Upper lobe of right lung (tissue), 1 donor: ENCODE measurements at places on chromosomes 7 and 10.

DNA sequence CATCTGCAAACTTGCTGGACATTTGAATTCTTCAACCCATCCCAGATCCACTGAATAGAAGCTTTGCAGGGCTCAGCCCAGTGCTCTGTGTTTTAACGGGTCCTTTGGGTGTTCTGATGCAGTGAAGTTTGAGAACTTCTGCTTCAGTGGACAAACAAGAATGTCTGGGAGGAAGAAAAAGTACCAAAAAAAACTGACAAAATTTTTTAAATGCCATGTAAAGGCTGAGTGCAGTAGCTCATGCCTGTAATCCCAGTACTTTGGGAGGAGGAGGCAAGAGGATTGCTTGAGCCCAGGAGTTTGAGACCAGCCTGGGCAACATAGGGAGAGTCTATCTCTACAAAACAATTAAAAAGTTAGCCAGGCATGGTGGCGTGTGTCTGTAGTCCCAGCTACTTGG is 51.8 kb upstream of the FRMD4A start:
- no peak for DNase-seq

DNA sequence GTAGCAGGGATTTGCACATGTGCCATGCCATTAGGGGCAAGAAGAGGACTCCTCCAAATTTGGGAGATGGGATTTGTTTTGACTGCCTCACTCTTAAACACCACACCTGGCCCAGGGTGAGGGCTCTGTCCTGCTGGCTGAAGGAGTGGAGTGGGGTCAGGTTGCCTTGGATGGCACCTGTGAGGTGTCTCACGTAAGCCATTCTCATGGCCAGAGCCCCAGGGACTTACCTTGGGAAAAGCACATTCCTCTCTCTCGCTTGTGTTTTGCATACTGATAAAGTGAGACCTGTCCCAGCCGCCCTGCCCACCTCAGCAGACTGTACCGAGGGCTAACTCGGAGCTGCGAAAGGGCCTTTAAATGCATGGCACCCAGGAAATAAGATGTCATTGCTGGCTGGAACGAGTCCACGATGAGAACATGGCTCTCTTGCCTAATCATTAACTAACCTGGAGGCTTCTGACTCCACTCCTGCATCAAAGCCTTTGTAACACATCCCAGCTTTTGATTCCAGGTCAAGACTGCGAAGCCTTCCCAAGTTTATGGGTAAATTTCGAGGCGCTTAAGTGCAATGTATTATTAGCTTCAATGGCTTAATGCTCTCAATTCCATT is 184.0 kb upstream of the RNF32 start:
- no peak for DNase-seq

DNA sequence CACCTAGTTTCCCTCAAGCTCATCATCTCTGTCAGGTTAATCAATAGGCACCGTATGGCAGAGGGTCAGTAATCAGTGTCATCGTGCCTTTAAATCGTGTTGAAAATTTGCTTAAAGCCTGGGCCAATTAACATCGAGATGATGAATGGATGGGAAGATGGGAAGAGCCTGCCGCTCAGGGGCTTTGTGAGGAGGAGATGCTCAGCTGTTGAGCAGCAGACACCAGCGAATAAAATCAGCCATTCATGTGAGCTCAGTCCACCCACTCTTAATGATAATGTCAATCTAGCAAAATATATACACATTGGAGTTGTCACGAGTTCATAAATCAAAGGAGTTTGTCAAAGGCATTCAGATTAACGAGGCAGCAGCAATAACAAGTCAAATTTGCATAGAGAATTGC is 97.7 kb downstream of the BTRC start:
- DNase-seq: no peak

DNA sequence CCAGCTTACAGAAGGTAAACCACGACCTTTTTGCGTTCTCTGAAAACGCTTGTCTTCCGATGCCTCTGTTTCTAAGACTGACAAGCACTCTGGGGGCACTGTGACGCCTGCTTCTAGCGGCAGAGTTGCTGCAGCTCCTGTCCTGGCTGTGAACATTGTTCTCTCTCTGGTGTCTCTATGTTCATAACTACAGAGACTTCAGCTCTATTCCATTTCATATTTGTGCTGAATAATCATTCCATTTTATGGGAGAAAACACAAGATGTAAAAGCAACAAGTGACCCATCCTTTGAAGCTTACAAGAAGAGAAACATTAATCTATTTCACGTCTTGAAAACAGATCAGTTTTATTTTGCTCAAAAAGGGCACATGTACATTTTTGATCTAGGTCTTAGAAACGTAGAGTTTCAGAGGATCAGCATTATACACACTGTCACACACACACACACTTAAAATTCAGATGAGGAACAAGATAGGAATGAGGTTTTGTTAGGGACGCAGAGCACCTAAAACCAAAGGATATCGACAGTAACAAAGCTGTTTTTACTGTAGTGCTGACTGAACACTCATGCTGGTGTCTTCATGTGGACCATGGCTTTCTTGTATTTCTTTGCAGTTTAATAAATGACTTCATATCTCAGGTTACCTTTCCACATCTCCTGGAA is 3.0 kb downstream of the IKZF1 start:
- DNase-seq: no peak

GRCh38 chr10:105783936-105784483 is 1142.9 kb downstream of the SORCS3 start:
- no peak for DNase-seq

- no peak for DNase-seq
Measured at GRCh38 chr10:60394446-60394845, 4.8 kb upstream of the ANK3 start.

DNA sequence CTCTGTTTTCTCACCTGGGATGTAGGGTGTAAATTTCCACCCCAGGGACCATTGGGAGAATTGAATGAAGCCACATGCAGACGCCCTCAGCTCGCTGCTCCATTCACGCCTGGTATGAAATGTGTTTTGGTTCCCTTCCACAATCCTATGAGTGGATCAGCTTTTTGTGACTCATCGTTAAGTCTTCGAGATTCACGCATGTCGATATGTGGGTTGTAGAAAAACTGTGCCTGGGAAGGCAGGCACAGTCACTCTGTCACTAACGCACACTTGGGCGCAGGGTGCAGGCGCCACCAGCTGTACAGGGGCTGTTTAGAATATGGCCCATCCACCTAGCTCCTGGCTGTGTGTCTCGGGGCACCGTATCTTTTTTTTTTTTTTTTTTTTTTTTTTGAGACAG is 64.2 kb upstream of the SH2B2 start:
- no peak for DNase-seq

DNA sequence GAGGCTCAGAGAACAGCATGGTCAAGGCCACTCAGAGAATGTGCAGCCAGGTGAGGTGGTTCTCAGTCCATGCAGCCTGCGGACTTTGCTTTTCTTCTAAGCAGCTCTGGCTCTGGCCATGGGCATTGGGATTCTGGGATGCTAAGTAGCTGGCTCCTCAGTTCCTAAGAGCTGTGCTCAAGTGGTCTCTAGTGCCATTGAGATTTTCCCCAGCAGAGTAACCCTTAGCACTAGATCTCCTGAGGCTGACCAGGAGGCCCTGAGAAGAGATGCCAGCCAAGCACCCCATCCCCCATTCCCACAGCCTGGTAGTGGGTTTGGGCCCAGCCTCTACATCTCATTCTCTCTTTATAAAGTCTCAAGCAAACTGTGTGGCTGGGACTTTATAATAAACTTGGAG is 77.1 kb downstream of the KCNMA1 start:
- no peak for DNase-seq

DNA sequence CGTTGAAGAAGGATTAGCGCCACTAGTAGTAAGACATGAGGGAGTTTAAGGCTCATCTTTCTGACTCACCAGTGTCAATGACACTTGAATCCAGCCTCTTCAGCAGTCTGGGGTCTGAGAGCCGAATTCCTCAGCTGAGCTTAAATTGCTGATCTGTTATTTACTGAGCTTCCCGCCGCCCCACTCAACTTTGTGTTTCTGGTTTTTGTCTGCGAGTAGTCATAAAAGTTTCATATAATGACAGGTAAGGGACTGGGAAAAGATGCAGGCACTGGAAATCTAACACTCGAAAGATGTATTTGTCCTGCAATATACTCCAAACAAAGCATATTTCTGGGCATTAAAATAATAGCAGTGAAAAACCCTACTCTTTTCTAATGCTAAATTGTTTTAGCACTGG is 51.2 kb upstream of the RELN start:
- no peak for DNase-seq

DNA sequence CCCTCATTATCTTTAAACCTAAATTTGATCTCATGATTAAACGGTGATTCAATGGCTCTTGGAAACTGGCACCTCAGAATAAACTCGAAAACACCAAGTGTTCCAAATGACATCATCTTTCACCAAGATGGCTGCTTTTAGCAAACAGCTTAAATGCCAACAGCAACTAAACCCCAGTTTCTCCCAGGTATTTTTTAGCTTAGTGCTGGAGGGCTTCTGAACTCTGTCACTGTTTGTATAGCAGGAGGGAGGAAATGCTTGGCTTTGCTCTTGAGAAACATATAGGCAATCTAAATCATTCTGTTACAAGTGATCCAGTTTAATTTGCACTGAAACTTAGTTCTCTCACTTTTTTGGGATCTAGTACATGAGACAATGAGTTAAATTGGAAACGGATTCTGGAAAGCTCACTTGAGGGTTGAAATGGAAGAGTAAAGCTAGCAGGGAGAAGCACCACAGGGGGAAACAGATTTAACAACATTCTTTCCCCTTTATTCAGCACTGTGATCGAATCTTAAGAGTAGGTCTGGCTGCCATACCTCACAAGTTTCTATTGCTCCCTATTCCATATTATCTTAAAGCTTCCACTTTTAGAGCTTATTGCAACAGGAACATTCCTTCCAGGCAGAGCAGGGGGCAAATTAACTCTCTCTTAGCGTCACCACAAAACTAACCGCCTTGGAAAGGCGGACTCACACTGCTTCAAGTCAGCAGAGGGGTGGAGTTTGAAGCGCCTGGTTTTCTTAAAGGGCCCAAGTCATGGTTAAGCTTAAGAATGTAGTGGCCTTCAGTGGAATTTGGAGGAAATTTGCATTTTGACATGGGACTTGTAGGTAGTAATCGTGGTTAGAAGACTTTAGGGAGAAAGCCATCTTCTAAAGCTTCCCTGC is 1.8 kb upstream of the CCDC6 start:
- DNase-seq: no peak

DNA sequence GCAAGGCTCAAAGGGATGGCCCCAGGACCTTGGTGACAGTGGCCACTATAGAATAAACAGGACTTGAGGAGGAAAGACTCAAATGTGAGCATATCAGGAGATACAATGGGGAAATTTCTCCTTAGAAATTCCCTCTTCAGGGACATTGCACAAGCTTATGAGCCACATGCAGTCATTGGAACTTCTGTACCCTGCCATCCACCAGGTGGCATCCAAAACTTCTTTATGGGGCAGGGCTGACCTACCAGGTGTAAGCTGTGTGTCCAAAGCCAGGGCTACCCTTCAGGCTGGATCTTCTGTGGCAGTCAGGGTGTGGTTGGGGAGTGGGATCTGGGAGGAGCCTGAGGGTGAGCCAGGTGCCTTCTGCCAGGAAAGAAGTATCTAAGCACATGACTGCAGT is 36.6 kb upstream of the LRRC18 start:
- no peak for DNase-seq
